ENCODE measurements at places on chromosomes 3 and 15. TPM values are rescaled to one million over a fixed set of nuclear protein-coding genes. Genes with fewer than 3 reads are reported as not detected.

DNA sequence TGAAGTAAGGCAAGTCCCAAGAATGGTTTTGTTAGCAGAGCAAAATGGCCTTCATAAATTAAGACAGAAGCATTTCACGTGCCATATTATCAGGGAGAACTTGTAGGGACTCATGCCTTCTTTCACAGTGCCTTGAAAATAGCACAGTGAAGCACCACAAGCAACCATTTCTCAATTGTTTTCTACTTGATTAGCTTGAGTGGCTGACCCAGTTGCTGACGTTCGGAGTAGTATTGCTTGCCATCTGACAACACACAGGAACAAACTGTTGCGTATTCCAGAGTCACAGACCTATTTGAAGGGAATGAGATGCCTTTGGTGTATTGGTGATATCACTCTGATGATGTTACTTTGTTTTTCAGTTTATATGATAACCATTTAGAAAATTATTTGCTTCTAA, 3.0 kb upstream of the C3orf52 start:
- H3K4me3 ChIP-seq: no peak overlapping the region
- peaks cover 14% of the 10 kb centered on the region for H3K4me1 ChIP-seq

DNA sequence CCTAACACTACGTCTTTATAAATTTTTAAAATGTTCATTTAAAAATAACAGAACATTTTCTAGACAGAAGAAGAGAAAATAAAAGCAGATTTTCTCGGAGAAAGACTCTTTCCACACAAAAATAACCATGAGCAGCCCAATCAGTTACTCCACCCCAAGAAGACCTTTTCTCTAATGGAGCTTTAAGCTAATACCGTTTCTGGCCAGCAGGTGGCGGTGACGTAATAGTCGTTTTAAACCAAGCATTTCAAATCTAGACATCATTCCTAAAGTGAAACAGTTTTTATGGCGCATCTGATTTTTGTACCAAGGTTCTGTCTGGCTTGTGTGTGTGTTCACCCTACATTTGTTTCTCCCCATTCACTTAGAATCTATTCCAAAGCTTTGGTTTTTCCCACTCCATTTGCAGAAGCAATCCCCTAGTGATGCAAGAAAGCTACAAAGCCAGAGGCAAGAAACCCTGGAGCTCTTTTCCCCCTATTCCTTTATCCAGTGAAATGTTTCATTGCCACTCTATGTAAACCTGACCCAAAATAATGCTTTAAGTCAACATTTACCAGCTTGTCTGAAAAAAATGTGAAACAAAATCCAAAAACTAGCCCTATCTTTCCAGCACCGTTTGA, 336.7 kb upstream of the IGF1R start:
- H3K36me3 ChIP-seq: no peaks in the 10 kb centered on the region
- H3K4me1 ChIP-seq: no peaks in the 10 kb centered on the region
- H3K4me3 ChIP-seq: no peak overlapping the region
- DNase-seq: peak; percentile 84

- DNase-seq: peak; percentile 82
- no peaks in the 10 kb centered on the region for H3K27me3 ChIP-seq
- peaks cover 30% of the 10 kb centered on the region for H3K4me1 ChIP-seq
- peak overlapping the region; percentile 24 for H3K4me3 ChIP-seq
- H3K36me3 ChIP-seq: no peaks in the 10 kb centered on the region
Measured at GRCh38 chr3:72891053-72891855, 3.4 kb downstream of the GXYLT2 start.

Gene HRG
- not detected for total RNA-seq

GRCh38 chr15:65381445-65382145, 3.8 kb upstream of the IGDCC3 start:
- H3K36me3 ChIP-seq: no peaks in the 10 kb centered on the region
- H3K4me1 ChIP-seq: peaks cover 3% of the 10 kb centered on the region
- no peak overlapping the region for H3K27ac ChIP-seq
- DNase-seq: no peak

Gene SCAANT1
- total RNA-seq: not detected

Gene TMC3
- total RNA-seq: 0.06 TPM

DNA sequence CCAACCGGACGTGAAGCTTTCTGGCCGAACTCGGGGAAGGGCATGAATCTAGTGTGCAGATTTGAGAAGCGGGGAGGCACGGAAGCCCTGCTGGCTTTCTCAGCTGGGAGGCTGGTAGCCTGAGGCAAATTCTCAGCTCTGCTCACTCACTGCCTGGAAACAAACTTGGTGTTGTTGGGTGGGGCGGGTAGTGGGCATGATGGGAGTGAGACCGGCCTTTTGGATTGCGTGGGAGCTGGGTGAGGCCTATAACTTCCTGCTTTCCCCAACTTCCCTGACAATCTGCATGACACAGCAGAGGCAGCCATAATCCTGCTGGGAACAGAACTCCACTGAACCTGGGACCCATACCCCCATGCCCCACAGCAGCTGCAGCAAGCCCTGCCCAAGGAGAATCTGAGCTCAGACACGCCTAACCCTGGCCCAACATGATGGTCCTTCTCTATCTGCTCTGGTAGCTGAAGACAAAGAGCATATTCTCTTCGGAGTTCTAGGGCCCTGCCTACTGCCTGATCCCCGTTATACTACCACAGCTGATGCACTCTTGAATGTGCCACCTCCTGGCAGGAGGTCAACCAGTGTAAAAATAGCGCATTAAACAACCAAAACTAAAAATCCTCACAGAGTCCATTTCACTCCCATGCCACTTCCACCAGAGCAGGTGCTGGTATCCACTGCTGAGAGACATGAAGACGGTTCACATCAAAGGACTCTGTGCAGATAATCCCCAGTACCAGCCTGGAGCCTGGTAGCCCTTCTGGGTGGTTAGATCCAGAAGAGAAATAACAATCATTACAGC, 44.7 kb downstream of the CEP70 start:
- H3K27ac ChIP-seq: no peak overlapping the region
- H3K4me1 ChIP-seq: no peaks in the 10 kb centered on the region
- H3K4me3 ChIP-seq: no peak overlapping the region
- no peak for DNase-seq
- H3K36me3 ChIP-seq: peaks cover 31% of the 10 kb centered on the region

- no peak overlapping the region for H3K27ac ChIP-seq
- H3K4me3 ChIP-seq: no peak overlapping the region
- no peaks in the 10 kb centered on the region for H3K27me3 ChIP-seq
- DNase-seq: no peak
Measured at GRCh38 chr15:86711476-86711875, 631.8 kb downstream of the AGBL1 start.

- H3K4me3 ChIP-seq: no peak overlapping the region
- no peaks in the 10 kb centered on the region for H3K36me3 ChIP-seq
- no peak overlapping the region for H3K27ac ChIP-seq
- peak; percentile 50 for DNase-seq
Measured at GRCh38 chr15:70867911-70868467, 14.0 kb upstream of the LARP6 start.

Gene CCR4
- total RNA-seq: not detected

DNA sequence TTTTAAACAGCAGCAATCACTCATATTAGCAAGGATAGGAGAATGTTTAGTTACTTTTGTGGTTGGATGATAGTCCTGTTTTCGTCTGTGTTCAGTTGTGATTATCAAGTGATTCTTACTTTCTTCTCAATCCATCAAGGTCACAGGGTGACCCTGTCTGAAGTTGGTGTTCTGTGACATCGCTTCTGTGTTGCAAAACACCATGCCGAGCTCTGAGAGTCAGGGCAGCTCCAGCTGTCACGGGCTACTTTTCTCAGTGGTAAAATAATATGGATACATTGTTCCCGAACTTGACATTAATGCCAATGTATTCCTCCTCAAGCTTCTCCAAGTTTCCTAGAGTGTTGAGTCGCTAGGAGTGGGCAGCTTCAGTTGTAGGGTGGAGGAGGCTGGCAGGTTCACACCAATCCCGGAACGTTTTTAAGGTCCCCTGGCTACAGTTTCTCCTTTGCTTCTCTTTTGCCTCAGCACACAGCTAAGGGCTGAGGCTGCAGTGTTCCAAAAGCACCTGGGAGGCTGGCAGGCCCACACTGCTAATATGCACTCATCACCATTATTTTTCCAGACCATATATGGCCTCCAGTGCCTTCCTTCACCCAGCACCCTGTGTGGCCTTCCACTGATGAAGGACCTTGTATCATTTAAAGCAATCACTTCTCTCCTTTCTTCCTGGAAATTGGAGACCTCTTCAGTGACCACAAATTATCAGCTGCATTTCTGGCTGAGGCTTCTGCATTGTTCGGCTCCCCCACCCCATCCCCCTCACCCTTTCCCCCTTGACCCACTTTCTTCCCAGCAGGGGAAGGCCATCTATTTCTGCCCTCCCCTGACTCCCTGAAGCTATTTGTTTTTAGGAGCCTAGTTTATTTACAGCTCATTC, 25.8 kb downstream of the COLQ start:
- DNase-seq: peak; percentile 35
- no peak overlapping the region for H3K4me3 ChIP-seq
- no peak overlapping the region for H3K27ac ChIP-seq
- H3K36me3 ChIP-seq: no peaks in the 10 kb centered on the region
- H3K27me3 ChIP-seq: no peaks in the 10 kb centered on the region

Gene CAND2
- total RNA-seq: 4.9 TPM

DNA sequence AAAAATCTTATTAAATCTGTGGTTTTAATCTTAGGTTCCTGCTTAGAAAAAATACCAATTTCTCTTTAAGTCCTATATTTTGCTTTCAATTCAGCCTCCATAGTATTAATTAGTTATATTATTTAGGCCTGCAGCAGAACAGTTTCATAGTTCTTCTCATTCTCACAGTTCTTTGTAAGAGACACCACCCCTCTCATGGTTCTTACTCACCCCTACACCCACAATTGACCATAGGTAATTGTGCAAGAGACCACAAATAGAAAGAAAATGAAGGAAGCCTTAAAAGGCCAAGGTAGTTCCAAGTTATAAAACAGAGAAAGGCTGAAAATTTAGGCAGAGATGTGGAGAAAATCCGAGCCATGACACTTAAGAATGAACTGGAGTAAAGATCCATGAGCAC, 415.3 kb downstream of the TIGIT start:
- no peak overlapping the region for H3K4me3 ChIP-seq
- no peaks in the 10 kb centered on the region for H3K27me3 ChIP-seq
- H3K27ac ChIP-seq: no peak overlapping the region
- peaks cover 17% of the 10 kb centered on the region for H3K4me1 ChIP-seq

Gene FAM81A
- 27.3 TPM for total RNA-seq

Gene APOD
- total RNA-seq: 0.33 TPM

DNA sequence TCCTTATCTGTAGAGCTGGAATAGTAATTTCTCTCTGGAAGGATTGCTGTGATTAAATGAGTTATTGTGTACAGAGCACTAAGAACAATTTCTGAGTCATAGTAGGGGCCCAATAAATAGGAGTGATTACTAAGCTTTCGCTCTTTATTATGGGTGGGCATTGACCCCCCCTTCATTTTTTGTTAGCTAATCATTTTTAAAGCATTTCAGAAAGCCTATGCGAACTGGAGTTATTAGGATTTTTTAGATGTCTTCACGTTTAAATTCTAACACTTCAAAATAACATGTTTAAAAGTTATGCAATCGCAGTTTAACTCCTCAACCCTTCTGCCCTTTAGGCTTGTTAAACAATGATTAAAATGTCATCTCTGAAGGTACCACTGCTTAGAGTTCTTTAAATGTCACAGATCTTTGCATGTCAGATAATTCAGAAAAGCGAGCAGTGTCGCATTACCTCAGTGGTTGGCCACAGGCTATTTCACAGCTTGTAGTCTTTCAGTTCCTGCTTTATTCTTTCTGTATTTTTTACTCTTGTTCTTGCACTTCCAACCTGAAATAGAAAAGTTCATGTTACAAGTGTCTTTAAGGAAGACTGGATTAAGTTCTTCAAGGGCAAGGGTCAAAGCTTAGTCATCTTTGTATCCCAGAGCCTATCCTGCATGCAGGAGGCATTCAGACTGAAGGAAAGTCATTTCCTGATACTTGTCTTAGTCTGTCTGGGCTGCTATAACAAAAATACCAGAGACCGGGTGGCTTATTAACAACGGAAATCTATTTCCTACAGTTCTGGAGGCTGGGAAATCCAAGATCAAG, 102.9 kb downstream of the FNDC3B start:
- H3K27me3 ChIP-seq: no peaks in the 10 kb centered on the region
- H3K27ac ChIP-seq: no peak overlapping the region
- peaks cover 36% of the 10 kb centered on the region for H3K4me1 ChIP-seq
- H3K36me3 ChIP-seq: peaks cover 15% of the 10 kb centered on the region

DNA sequence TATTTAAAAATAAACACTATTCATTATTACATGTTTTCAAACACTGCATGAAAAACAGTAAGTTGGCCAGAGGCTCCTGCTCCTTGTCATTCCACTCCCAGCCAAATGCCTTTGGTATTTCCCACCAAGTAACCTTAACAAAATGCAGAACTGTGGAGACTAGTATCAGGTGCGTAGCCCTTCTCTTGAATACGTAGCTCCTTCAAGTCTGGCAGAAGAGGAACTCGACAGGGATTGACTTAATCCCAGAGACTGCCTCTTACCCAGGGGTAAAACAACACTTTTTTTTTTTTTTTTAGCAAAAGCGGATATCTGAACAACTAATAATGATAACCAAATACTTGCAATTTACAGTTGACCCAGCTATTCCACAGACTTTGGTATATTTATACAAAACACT, 738 bp downstream of the COMMD2 start:
- H3K4me1 ChIP-seq: peaks cover 9% of the 10 kb centered on the region
- H3K4me3 ChIP-seq: peak overlapping the region; percentile 85
- no peak overlapping the region for H3K27ac ChIP-seq
- no peaks in the 10 kb centered on the region for H3K27me3 ChIP-seq

- no peaks in the 10 kb centered on the region for H3K4me1 ChIP-seq
- no peaks in the 10 kb centered on the region for H3K27me3 ChIP-seq
- no peaks in the 10 kb centered on the region for H3K36me3 ChIP-seq
- no peak within 1 kb of the TSS for H3K27ac ChIP-seq
- DNase-seq: no peak
Measured at GRCh38 chr3:87792534-87793336, 266.1 kb downstream of the CGGBP1 start.

GRCh38 chr3:146375219-146375618, 94.1 kb downstream of the PLSCR2 start:
- H3K27me3 ChIP-seq: no peaks in the 10 kb centered on the region
- H3K36me3 ChIP-seq: no peaks in the 10 kb centered on the region
- no peak for DNase-seq
- no peak overlapping the region for H3K4me3 ChIP-seq
- no peaks in the 10 kb centered on the region for H3K4me1 ChIP-seq
- no peak overlapping the region for H3K27ac ChIP-seq

Gene LYSMD2
- total RNA-seq: 2.9 TPM
